LHCN-M2 (cell line): ENCODE measurements at places on chromosomes 5 and 9. TPM values are rescaled to one million over a fixed set of nuclear protein-coding genes. Genes with fewer than 3 reads are reported as not detected.

Gene CARTPT
- not detected in 2 replicates for total RNA-seq

Gene CIZ1
- 43.8 and 57.0 TPM in 2 replicates for total RNA-seq

Gene DIPK1B
- total RNA-seq, result 0.77 TPM in 1 of 2 replicates, not detected in the other

Gene CBY3
- not detected in 2 replicates for total RNA-seq

Gene CEL
- total RNA-seq, result 0.51 and 0.57 TPM in 2 replicates

Gene ZDHHC11
- 0.17 TPM in 1 of 2 replicates, not detected in the other for total RNA-seq

DNA sequence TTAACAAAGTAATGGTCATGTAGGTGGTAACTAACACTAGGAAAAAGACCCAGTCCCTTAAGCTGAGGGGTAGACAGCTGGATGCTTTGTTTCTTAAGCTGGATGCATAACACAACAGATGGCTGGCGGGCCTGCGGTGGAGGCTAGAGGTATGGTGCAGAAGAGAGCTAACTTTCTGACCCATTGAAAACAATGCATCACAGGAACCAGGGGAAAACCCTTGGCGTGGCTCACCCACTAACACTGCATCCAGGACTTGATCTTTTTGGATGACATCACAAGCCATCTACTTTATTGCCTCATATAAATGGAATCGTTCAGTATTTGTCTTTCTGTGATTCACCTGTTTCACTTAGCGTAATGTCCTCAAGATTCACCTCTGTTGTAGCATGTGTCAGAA lies 138.7 kb downstream of the AUH start:
- no peak for DNase-seq

DNA sequence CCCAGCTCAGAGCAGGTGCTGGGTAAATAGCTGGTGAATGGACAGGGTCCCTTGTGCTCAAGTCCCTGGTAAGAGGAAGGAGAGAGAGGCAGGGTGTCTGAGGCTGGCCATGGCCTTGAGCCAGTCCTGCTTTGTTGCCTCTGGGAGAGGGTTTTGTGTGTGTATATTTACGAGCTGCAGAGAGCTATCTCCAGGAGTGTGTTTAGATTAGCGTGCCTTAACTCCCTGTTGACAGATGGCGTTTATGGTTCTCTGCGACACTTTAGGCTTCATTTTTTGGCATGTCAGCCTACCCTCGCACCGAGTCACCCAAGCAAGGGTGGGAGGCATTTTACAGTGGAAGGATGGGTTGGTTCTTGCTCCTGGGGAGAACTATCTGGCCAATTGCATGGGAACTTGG lies 22.2 kb downstream of the HMCN2 start:
- no peak for DNase-seq

- no peak for DNase-seq
Observed at GRCh38 chr9:135228345-135228982, 141.0 kb downstream of the OLFM1 start.

DNA sequence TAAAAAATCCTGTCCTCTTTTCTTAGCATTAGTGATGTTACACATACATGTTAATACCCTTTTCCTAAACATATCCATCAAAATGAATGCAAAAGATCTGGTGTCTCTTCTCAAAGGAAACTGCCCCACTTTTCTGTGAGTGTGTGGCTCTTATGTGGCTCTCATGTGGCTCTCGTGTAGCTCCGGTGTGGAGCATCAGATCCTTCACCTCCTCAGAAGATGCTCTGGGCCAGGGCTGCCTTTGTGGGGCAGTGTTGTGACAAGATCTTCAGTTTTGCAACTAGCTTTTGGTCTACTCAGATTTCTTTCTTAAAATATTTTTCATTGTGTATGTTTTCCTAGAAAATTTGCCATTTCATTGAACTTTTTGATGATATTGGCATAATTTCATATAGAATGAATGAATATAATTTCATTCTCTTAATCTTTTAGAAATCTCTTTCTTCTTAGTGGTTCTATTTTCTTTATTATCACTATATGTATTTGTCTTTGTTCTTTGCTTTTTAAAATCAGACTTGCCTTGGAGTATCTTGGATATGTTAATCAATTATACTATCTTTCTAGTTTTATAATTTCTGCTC lies 19.4 kb downstream of the GARNL3 start:
- peak; percentile 42 for DNase-seq

DNA sequence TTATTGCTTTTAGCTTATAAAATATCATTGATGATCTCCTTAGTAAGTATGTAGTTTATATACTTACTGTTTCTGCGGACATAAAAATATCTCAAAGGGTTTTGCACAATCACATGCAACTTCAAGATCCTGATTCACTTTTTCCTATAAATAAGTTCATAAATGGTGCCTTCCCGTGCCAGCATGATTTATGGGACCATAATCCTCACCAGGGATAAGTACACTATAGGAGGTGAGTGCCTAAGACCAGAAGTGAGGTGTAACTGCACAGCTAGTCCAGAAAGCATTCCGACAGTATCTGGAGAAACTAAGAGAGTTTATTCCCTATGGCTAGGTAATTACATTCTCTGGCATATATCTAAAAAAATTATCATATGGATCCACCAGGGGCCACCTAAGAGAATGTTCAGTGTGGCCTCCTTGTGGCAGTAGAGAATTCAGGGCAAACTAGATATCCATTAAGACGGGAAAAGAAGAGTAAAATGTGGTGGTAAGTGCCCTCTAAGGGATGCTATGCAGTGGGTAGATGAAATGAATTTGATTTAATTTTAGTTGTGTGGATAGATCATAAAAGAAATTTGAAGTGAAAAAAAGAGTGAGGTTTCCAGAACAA lies 402.5 kb upstream of the SLC24A2 start:
- no peak for DNase-seq

DNA sequence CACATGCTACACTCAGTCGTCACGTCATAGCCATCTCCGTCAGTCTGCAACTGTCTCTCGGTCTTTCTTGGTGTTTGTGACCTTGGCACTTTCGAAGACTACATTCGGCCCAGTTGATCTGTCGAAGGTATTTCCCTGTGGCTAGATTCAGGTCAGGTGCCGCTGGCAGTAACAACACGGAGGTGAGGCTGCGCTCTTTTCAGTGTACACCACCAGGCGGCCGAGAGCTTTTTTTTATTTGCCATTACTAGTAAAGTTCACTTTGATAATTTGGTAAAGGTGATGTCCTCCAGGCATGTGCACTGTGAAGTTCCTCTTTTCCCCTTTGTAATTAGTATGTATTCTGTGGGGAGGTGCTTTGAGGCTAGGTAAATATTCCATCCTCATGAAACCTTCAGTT lies 49.7 kb downstream of the RNF130 start:
- no peak for DNase-seq

DNA sequence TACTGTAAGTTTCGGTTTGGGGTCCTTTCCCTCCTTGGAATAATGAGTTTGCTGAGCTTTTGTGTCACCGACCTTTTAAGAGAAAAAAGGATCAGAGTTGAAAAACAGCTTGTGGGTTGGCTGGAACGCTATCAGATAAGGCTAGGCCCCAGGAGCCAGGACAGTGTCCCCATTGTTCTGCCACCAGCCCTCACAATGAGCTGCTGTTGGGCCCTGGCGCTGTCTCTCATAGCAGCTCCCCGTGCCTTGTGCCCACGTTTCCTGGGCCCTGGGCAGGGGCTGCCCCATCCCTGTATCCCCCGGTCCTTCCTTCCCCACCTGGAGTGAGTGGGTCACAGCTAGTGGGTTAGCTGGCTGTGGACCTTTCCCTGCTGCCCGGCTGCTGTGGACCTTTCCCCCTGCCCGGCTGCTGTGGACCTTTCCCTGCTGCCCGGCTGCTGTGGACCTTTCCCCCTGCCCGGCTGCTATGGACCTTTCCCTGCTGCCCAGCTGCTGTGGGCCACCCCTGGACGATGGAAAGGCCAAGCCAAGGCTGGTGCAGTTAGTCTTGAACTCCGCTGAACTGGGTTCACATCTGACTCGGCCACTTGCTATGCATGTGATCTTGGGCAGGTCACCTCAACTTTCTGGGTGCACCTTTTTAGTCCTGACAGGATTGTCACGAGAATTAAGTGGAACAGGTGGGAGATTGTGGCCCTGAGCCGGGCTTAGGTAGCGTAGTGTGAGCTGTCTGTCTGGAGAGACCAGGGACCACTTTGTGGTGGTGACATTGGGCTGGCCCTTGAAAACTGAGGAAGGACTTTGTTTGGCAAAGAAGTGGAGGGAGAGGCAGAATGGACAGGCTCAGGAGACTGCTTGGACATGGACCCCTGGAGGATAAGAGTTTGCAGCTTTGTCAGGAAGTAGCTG lies 99.5 kb downstream of the DAB2IP start:
- DNase-seq, result no peak

- DNase-seq, result peak; percentile 45
Observed at GRCh38 chr5:78706825-78707224, 58.3 kb upstream of the LHFPL2 start.

GRCh38 chr9:107148216-107148615 lies 134.9 kb upstream of the RAD23B start:
- no peak for DNase-seq

DNA sequence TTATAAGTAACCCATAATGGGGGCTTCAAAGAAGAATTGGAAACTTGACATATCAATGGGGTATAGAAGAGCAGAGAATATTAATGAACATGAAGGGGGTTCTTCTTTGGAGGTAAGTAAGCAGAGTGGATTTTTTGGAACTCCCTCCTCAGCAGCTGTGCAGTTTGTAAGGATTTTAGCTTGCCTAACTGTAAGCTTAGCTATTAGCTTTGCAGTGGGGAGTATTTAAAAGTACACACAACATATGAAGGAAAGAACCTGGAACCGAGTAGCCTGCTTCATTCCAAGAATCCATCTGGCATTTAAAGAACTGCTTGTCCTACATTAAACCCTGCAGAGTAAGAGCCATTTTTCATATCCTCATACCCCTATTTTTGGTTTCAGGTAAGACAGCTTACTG lies 2.2 kb upstream of the PBX3 start:
- DNase-seq, result peak; percentile 66

- no peak for DNase-seq
Observed at GRCh38 chr9:38396371-38396671, 3.8 kb downstream of the ALDH1B1 start.

DNA sequence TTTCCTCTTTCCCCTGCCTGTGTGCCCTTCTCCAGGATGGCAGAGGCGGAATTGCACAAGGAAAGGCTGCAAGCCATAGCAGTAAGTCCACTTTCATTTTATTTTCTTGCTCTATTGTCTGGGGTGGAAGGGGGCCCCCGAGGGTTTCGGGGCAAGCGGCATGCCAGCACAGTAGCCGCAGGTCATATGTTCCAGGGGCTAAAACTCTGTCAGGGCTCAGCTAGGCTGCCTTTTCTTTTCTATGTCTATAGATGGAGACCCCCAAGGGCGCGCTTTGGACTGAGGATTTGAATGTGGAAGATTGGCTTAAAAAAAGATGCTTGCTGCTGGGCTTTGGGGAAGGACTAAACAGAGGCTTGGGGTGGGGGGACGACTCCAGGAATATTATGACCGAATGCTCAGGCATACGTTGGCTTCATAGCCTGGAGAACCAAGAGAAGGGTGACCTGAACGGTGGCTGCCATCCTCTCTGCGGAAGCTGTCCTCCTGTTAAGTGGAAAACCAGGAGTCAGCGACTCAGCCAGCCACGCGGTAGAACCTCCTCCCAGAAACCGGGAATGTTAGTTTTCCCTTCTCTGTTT lies 545 bp downstream of the PALM2AKAP2 start:
- DNase-seq, result peak; percentile 27

DNA sequence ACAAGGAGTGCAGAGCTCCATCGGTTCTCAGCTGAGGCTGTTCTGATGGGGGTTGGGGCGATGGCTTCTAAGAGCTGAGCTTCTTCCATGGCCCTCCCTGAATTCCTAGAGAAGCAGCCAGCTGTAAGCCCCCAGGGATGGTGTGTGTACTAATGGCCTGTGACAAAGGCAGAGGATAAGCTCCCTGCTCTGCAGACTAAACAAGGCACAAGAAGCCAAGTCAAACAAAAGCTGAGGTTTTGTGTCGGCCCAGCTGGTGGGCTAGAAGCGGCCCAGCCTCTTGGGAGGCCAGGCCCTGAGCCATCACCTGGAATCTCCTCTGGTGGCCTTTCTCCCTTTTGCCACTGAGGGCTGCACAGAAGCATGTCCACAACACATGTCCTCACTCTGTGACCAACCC lies 75.0 kb upstream of the XPA start:
- DNase-seq, result no peak
